ENCODE measurements at places on chromosomes 4 and X.
A peak's percentile ranks its signal among the peaks of the same experiment; 100 is the strongest.

- no peak for DNase-seq
Measured at GRCh38 chr4:25448379-25449109, 71.5 kb downstream of the ANAPC4 start.

GRCh38 chr4:33054656-33055196 is 2334.6 kb downstream of the PCDH7 start:
- DNase-seq: no peak

DNA sequence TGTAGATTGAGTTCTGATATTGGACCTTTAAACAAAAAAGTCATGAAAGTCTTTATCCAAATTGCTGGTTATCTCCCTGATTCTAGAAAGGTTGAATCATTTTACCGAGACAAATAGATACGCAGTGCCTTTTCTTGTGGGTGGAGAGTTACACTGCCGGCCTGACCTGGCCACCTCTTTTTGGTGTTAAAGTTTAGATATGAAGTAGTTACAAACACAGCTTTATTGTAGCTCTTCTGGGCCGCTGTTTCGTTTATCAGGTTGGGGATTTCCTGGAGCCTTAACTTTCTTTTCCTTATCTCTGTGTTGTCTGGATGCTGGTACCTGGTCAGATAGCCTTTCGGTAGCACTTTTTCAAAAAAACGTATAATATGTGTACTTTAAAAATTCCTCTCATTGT is 31.0 kb downstream of the FNIP2 start:
- DNase-seq: no peak

DNA sequence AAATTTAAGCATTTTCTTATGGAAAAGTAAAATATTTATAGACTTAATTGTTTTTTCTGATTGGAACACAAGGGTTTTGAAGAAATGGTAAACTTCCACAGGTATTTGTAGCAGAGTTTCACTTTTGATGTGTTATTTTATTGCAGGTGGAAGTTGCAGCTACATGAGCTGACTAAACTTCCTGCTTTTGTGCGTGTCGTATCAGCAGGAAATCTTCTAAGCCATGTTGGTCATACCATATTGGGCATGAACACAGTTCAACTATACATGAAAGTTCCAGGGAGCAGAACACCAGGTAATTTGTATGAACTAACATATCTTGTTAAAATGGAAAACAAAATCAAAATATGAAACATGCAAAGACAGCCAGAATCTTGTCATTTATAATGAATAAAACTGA is 117.4 kb downstream of the DIPK2B start:
- no peak for DNase-seq

DNA sequence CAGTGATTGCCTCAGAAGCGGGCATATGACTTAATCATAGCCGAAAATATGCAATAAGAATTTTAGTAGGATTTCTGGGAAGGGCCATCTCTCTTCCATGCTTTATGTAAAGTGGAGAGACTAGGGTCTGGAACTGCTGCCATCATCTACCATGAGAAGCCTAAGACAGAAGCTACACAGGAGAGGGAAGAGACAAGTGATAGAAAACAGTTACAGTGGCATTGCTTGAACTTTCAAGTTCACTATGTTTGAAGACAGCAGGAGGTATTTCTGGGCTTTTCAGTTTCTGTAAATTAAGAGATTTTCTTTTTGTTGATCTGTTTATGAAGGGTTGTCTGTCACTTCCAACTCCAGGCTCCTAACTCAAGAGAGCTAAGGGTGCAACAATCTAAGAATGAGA is 62.5 kb downstream of the ZNF330 start:
- DNase-seq: no peak

GRCh38 chr4:109947457-109947856 is 34.8 kb downstream of the EGF start:
- DNase-seq: no peak

GRCh38 chr4:26887143-26887542 is 26.5 kb downstream of the STIM2 start:
- no peak for DNase-seq

DNA sequence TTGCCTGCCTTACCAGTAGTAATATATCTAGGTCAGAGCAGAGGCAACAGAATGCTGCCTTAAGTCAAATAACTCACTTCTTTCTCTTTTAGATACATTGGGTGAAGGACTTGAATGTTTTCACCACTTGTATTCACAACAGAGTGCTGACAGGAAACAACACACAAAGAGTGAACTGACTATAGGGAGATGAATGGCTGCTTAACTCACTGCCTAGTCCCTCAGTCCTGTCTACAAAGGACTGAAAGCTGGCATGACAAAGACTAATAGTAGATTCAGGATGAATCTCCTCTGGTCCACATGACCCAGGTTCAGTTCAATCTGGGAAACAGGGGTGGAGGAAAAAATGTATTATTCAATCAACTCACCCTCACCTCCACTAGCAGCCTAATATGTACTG is 134.2 kb downstream of the GALNTL6 start:
- no peak for DNase-seq

- no peak for DNase-seq
Measured at GRCh38 chr4:25088093-25088952, 57.6 kb upstream of the LGI2 start.

DNA sequence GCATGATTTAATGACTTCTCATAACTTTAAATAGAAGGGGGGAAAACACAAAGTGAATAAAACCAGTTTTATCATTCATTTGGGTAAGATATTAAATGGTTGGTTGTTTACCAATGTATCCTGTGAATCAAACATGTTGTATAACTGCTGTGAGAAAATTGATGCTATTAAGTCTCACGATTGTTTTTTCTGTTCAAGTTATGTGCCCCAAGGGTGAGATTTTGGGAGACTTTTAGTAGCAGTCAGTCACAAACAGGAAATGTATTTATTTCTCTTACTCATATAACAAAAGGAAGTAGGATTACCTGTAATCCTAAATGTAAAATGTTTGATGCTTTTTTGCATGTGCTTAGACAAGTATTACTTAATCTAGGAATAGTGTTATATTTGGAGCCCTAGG is 39.2 kb downstream of the MTHFD2L start:
- no peak for DNase-seq

- no peak for DNase-seq
Measured at GRCh38 chrX:39581411-39581810, 516.3 kb downstream of the BCOR start.

DNA sequence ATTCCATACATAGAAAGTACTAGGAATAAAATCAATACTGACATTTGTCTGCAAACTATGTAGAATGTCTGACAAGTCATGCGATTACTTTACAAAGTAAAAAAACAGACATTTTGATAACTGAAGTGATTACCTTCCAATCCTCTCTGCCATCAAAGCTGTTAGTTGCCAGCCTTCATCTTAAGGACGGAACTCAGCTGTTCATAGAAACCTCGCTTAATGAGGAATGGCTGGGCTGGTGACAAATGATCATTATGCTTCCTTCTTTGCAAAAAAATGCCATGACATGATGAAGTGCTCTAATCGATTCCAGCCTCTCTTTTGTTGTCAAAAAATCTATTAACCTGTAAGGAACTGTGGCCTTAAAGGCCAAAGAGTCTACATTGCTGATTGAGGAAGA is 1214.9 kb upstream of the IGFBP7 start:
- DNase-seq: no peak

GRCh38 chr4:34932591-34932990 is 1311.7 kb downstream of the ARAP2 start:
- DNase-seq: no peak

- no peak for DNase-seq
Measured at GRCh38 chr4:151195801-151196200, 81.2 kb upstream of the PRSS48 start.

- DNase-seq: no peak
Measured at GRCh38 chrX:105758754-105759153, 63.6 kb upstream of the NRK start.

DNA sequence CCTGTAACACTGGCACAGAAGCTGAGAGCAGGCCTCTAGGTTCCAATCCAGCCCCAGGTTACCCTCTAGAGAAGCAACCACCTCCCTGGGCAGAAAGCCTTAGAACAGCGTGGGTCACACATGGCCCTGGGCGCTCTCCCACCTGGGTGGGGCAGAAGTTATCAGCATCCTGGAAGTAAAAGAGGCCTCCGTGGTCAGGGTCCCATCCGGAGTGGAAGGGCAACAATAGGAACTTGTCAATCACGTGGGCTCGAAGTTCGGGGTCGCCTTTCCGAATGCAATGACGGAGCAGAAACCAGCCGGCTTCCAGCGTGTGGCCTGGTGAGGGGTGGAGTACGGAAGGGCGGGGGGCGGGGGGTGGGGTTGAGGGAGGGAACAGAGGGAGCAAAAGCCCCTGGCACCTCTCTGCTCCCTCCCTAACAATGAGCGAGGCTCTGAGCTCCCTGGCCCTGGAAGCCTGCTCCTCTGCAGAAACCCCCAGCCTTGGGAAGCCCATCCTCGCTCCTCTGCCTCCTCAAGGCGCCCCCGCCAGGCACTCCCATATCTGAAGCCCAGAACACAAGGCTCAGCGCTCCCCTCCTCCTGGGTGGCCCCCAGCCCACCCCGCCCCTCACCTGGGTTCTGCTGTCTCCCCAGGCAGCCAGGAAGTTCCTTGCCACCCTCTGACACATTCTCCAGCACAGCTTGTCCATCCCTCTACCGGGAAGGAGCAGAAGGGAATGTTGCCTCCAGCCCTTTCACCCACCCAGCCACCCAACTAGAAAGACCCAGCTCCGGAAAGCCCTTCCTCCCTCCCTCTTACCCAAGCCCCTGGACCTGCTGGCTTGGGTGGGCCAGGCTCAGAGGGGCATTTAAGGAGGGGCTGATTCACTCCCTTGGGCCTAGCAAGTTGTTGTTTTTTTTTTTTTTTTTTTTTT is 2.8 kb downstream of the RENBP start:
- no peak for DNase-seq

DNA sequence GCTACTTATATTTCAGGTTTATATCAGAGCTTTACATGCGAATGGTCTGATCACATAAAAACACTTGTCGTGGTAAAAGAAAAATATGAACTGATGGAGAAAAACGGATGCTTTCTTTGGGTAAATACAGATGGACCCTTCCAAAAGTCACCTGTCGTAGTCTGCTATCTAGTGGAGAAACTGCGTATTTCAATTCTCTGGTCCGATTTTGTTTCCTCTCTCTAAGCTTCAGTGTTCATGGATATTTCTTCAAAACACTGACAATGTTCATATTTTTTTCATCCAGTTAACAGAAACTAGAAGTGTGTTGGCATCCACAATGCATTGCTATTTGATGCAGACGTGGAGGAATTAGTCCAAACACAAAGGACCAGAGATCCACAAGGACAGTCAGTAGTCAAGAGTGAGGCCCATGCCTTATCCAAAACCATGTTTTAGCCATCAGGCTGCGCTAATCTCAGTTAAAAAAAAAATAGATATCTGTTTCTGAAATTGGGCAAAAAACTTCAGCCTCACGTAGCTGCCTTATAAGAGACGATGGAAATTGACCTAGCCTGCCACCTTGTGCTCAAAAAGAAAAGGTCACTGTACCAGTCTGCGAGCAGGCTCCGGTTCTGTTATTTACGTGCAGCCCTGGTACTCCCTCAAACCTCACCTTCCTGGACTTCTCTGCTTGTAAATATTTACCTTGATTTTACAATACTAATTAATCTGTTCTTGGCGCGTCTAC is 16.0 kb downstream of the MEPE start:
- no peak for DNase-seq

DNA sequence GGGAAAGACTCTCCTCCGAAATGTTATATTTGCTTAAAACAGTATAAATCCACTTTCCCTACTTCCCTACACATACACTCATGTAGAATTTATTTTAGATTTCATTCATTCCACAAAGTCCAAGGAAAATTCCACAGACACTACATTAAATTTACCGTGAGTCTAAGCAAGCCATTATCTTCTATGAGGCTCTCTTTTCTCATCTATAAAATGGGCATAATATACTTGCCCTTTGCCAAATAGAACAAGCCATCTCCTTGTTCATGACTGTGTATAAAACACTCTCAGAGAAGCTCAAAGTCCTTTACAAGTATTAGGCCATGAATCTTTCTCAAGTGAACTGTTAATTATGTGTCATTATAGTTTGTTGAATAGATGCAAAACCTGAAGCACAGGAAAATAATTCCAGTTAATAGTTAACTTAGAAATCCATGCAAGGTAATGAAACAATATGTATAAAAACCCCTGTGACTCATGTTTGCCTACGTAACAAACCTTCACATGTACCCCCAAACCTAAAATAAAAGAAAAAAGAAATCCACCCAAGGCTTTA is 10.7 kb downstream of the TEC start:
- DNase-seq: no peak

- no peak for DNase-seq
Measured at GRCh38 chrX:111445485-111445884, 33.5 kb upstream of the DCX start.

GRCh38 chr4:8395504-8396296 is 44.8 kb downstream of the ACOX3 start:
- no peak for DNase-seq

DNA sequence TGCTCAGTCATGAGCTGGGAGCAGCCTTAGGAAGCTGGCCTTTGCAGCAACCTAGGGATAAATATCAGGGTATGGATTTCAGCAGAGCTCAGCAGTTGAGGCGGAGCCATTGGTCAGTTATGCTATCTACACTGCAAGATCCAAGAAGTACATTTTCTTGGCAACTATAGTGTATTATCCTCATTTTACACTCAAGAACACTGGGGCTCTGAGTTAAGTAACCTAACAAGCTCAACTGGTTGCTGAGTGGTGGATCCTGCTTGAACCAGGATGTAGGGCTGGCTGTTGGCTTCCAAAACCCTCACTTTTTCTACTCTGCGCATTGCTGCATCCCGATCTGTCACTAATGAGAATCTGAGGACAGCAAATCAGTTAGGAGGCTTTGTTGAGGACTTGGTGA is 1.5 kb upstream of the SCARB2 start:
- DNase-seq: no peak

DNA sequence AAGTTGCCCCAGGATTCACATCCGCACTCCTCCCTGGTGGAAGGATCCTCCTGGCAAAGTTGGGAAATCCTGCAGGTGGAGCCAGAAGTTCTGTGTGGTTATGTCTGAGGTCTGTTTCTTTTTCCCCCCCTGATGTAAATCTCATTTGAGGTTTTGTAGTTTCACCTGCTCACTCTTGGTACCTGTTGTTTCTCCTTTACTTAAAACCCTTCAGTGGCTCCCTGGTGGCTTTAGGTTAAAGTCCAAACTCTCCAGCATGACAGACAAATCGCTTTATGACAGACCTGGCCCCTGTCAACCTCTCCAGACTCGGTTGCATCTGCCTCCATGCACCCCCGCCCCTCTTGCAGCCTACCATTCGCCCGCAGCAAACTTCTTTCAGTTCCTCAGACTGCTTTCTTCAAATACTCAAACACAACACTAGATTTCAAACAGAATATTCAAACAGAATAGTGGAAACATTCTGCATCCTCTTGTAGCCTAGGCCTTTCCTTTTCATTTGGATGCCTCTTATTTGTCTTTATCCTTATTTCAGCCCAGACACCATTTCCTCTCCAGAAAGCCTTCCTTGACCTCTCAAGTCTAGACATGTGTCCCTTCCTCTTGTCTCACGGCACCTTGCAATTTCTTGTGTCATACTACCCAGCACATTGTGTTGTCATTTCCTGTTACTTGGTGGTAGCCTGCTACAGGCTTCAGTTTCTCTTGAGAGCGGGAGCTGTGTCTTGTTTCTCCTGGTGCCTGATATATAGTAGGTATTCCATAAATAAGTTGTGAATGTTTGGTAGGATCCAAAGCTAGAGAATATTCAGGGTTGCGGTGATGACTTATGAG is 24.8 kb downstream of the IL13RA1 start:
- DNase-seq: no peak

GRCh38 chr4:16259889-16260246 is 33.6 kb upstream of the TAPT1 start:
- DNase-seq: no peak

- peak; percentile 19 for DNase-seq
Measured at GRCh38 chr4:3041192-3042142, 32.9 kb downstream of the HTT-AS start.

- DNase-seq: no peak
Measured at GRCh38 chr4:7960790-7961655, 21.4 kb upstream of the AFAP1 start.

Measured in activated CD8-positive, alpha-beta memory T cell treated with anti-CD3 and anti-CD28 coated beads for 1 hour (primary cell).